ENCODE measurements at places on chromosomes 4 and X.

DNA sequence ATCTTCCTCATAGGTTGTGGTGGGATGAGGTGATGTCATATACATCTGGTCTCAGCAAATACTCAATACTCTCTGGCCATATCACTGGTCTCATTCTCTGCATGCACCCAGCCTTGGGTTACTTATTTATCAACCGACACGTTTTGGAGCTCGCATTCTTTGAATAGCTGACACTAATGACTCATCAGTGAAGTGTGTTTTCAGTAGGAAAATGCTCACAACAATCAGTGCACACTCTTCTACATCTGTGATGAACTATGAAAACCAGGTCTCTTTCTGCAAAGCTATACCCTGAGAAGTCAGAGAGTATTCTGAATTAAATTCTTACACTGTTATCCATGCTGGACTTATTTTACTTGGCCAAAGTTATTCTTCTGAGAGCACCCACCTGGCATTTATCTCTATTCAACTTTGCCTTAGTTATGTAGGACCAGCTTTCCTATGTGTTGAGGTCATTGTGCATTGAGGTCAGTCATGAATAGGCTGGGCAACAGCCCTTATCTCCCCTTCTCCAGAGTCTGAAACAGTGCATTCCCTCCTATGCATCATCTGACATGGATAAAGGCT is 58.7 kb upstream of the DHX15 start:
- H3K4me3 ChIP-seq: no peak overlapping the region
- no peaks in the 10 kb centered on the region for H3K27me3 ChIP-seq
- H3K36me3 ChIP-seq: no peaks in the 10 kb centered on the region
- no peak overlapping the region for H3K27ac ChIP-seq
- DNase-seq: no peak

DNA sequence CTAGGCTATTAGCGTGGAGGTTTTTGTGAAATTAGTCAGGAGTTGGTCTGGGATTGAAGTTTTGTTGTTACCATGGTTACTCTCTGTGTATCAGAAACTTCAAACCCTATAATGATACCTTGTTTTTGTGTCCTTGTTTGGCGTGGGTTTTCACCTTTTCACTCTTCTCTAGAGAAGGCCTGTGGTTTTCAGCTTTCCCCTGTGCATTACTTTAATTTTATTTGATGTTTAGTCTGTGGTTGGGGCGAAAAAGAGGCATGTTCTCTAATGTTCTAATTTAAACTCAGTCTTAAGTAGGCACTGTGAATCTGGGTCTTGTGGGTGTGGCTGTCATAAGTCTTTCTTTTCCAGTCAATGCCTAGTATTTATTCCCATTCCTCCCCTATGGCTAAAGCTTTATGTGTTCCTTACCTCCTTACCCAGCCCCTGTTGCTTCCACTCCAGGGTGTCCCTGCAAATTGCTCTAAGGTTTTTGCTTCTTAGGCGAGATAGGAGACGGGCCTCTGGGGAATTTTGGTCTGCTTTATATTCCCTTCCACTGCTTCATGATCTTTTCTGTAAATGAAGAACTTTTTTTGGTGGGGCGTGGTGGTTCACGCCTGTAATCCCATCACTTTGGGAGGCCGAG is 326.3 kb upstream of the ZCCHC13 start:
- no peaks in the 10 kb centered on the region for H3K36me3 ChIP-seq
- peaks cover 43% of the 10 kb centered on the region for H3K4me1 ChIP-seq
- H3K27me3 ChIP-seq: no peaks in the 10 kb centered on the region

DNA sequence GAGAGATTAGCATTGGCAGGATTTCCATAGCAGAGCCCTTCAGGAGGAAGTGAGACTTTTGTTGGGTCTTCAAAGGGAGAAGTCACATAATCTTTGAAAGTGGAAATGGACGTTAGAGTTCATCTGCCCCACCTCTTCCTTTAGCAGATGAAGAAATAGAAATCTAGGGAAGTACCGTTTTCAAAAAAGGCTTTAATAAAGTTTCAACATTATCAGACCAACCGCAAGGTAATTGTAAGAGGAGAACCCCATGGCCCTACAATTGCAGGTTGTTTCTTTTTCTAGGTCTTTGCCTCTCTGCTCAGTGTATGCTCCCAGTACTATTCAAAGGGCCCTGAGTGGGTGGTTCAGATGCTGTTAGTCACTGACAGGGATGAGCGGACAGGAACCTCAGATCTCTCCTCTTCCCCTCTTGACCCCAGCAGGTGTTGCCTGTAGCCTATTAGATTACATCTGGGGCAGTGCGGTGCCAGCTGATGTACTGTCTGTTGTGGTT is 48.6 kb upstream of the AP1S2 start:
- no peaks in the 10 kb centered on the region for H3K4me1 ChIP-seq
- no peaks in the 10 kb centered on the region for H3K36me3 ChIP-seq
- no peak overlapping the region for H3K4me3 ChIP-seq
- no peaks in the 10 kb centered on the region for H3K27me3 ChIP-seq

DNA sequence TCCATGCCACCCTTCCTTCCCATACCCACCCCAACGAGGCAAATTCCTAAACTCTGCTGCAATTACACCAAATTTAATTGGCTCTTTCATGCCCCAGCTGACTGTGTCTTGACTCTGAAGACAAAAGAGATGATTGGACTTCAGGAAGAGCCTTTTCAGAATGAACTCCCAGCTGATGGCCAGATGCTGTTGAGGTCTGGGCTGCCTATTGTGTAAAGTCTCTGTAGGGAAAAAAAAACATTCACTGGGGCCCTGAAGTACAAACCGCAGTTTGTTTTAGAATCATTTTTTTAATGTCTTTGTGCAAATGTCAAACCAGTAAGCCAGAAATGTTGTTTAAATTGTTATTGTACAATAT is 174.8 kb downstream of the HHIP start:
- H3K4me1 ChIP-seq: no peaks in the 10 kb centered on the region
- H3K27me3 ChIP-seq: no peaks in the 10 kb centered on the region

DNA sequence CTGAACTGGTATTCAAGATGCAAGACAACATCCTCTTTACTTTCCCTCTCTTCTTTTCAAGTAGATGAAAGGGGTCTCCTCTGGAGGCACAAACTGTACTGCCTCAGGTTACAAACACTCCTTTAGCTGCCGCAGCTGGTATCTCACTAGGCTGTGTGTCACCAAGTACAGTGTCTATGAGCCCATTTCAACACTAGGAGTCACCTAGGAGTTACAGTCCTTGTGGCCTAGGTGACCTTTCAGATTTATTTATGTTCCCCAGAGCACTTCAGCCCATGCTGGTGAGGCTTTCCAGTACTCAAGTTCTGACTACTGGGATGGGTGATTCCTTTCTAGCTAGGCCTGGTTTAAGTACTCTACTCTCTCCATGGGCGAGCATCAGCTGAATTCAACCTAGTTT is 32.4 kb upstream of the TMLHE start:
- DNase-seq: no peak
- no peaks in the 10 kb centered on the region for H3K27me3 ChIP-seq
- no peak overlapping the region for H3K27ac ChIP-seq
- H3K4me1 ChIP-seq: no peaks in the 10 kb centered on the region

GRCh38 chr4:24921491-24921890 is 8.6 kb upstream of the CCDC149 start:
- no peak for DNase-seq
- H3K27ac ChIP-seq: no peak overlapping the region
- H3K4me3 ChIP-seq: no peak overlapping the region
- H3K4me1 ChIP-seq: no peaks in the 10 kb centered on the region
- no peaks in the 10 kb centered on the region for H3K27me3 ChIP-seq
- no peaks in the 10 kb centered on the region for H3K36me3 ChIP-seq

DNA sequence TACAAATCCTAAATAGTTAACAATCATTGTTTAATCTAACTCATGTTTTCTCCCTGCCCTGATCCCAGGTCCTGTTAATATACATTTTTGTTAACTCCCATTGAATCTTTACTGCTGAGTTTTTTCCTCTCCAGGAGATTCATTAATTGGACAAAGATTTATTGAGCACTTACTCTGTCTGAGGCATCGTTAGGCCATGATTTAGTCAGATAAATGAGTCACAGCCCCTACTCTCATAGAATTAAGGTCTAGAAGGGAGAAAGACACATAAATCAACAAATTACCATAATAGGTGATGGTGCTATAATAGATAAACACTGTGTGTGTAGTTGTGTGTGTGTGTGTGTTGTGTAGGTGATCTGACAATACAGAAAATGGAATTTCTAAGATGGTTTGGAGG is 112.5 kb downstream of the MAPK10 start:
- no peak for DNase-seq
- H3K4me3 ChIP-seq: no peak overlapping the region
- H3K36me3 ChIP-seq: no peaks in the 10 kb centered on the region
- no peaks in the 10 kb centered on the region for H3K27me3 ChIP-seq
